Activated effector memory CD4-positive, alpha-beta T cell treated with anti-CD3 and anti-CD28 coated beads, Interleukin-2, amount 50 U/mL, for 16 hours (primary cell): ENCODE measurements at places on chromosomes 2 and 18.

- no peak for DNase-seq
These were observed 153.7 kb downstream of the GALNT3 start for GRCh38 chr2:165640247-165640929.

- no peak for DNase-seq
These were observed 32.8 kb upstream of the CD226 start for GRCh38 chr18:69980509-69980908.

DNA sequence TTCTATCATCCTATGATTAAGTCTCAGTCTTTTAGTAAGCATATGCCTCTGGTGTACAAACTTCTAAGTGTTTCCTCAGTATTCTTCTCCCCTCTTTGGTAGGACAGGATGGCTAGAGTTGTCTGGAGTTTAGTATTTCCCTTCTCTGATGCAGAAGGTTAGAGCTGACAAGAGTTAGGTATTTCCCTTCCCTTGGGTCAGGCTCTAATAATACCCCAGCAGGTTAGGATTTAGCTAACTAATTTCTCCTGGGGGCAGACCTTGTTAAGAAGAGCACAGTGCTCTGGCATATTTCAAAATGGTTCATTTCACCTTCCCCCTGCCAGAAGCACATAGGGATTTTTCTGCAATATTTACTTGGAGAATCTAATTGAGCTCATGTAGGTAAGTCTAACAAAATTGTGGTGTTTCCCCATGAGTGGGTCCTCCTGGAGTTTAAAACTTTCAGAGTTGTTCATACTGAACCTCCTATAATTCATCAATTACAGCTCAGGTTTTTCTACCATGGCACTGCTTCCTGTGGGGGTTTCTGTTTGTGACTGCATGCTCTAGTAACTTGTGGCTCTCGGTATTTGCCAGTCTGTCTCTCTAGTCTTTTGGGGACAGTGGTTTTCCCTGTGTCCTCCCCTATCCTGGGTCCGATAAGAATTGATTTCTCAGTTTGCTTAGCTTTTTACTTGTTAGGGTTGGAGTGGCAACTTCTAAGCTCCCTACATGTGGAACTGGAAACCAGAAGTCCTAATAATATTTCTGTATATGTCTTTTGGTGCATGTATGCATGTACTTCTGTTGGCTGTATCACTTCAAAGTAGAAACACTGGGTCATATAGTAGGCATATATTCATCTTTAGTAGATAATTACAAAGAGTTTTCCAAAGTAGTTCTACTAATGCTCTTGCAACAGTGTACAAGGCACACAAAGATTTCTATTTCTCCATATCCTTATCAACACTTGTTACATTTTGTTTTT is 77.7 kb downstream of the GDF7 start:
- DNase-seq = no peak

GRCh38 chr2:120919771-120920453 is 184.2 kb downstream of the GLI2 start:
- DNase-seq = no peak

GRCh38 chr2:182867426-182868053 is 1.1 kb upstream of the FRZB start:
- DNase-seq = no peak

DNA sequence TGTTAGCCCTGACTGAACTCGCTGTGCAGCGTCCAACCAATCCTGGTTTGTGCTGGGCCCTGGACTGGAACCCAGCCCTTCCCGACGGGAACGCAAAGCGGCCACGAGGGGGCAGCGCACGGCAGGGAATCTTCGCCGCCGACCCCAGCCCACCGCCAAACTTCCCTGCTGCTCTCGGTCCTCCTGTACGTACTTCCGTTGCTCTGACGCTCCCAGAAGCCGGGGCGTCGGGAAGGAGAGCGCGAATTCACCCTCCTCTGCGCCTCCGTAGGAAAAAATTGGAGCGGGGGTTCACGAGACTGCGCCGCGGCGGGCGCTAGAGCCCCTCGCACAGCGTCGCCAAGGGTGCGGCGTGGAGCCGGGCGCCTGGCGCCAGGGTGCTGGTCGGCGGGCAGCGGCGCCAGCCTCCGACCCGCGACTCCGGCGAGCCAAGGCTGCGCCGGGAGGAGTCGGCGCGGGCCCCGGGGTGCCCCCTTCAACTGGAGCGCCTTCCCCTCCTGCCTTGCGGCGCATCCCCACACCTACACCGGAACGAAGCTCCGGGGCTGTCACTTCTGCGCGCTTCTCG is 873 bp upstream of the SH3RF3 start:
- peak; percentile 82 for DNase-seq

GRCh38 chr2:120834206-120834605 is 98.5 kb downstream of the GLI2 start:
- DNase-seq = peak; percentile 3

- no peak for DNase-seq
These were observed 690.4 kb upstream of the HS6ST1 start for GRCh38 chr2:129008881-129009554.

GRCh38 chr2:31138037-31138962 is at the start of gene GALNT14:
TSS of gene GALNT14 (minus strand) at chr2:31138440. CDS start at chr2:31138086, 354 bp downstream.
- peak; percentile 65 for DNase-seq

- no peak for DNase-seq
These were observed 289.9 kb downstream of the ZEB2 start for GRCh38 chr2:144230033-144230432.

DNA sequence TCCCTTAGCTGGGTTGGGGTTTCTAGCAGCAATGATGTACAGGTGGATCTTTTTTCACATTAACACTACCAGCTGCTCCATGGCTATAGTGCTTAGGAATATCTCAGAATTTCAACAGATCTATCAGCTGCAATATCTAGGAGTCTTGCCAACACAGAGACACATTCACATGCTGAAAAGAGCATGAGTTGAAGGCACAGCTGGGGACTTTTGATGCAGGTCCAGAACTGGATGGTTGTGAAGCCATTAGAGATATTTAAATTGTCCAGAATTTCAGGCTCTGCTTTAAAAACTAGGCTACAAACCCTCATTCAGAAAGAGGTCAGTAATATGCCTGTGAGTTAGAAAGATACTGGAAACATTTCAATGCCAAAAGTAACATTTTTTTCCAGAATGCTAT is 122.2 kb upstream of the CCDC195 start:
- no peak for DNase-seq

GRCh38 chr18:7096838-7097237 is 20.8 kb downstream of the LAMA1 start:
- DNase-seq = no peak

GRCh38 chr2:127629637-127630036 is 16.3 kb upstream of the GPR17 start:
- DNase-seq = no peak

DNA sequence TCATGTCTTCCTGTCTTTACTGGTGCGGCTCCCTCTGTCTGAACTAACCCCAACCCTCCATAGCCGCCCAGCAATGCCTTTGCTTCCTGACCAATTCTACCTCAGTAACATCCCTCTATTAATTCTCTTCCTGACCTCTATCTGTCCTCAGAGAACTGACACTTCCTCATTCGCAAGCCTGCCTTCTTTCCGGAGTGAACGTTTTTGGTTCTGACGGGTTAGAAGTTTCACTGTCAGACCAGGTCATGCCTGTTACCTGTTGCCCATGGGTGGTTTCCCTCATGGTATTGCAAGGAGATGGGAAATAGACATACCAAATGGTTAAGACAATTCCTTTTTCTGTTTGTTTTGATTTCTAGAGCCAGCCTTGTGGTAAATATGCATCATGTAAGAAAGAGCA is 453.4 kb upstream of the SLC14A2 start:
- DNase-seq = no peak

DNA sequence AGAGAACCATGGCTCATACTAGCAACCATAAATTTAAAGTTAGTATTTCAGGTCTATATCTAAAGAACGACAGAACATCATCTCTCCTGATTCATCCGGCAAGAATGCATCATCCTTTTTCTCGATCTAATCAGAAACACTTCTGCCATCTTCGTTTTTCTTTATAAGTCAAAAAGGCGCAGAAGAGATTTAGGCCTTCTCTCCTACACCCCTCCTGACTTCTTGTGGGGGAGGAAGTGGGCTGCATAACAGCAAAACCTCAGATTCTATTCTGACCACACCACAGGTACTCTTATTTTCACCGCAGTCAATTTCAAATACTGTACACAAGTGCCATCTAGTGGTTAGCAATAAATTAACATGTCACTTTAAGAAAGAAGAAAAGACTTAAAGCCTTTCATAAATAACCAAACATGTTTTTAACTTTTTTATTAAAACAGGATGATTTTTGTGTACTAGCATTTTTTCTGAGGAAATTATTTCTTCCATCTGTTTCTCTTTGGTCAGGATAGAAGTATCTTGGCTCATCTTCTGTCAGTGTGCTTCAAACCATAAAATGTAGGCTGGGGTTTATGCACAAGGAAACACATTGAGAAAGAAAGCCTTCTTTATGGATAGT is 48.4 kb upstream of the PIK3C3 start:
- no peak for DNase-seq

DNA sequence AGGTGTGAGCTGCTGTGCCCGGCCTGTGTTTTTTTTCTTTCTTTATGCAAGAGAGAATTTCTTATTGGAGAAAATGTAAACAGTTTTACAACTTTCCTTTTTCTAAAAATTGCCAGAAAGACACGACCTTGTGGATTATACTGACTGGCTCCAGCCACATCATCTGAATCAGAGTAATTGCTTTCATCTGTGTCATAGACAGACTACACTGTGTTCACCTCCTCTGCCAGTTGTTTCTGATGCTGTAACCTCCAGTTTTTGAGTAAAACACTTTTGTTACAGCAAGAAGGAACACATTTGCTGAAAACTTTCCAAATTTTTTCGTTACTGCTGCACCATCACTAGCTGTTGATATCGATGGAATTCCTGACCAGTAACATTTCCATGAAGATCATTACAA is 43.9 kb upstream of the PLEKHM3 start:
- DNase-seq = no peak

DNA sequence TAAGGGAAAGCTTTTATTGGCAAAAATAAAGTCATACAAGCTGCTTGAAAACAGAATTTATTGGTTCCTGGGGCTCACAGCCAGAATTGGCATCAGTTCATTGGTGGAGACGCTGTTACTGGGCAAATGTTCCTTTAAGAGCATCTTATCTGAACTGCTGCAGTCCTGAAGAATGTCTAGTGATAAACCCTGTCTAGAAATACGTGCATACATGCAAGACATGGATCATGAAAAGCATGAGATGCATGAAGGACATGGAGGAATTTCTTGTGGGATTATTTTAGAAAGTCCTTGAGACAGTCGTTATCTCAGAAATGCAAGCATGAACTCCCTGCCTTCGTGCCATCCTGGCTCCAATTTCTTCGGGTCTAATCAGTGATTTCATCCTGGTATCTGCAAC is 32.5 kb upstream of the FHOD3 start:
- DNase-seq = no peak

DNA sequence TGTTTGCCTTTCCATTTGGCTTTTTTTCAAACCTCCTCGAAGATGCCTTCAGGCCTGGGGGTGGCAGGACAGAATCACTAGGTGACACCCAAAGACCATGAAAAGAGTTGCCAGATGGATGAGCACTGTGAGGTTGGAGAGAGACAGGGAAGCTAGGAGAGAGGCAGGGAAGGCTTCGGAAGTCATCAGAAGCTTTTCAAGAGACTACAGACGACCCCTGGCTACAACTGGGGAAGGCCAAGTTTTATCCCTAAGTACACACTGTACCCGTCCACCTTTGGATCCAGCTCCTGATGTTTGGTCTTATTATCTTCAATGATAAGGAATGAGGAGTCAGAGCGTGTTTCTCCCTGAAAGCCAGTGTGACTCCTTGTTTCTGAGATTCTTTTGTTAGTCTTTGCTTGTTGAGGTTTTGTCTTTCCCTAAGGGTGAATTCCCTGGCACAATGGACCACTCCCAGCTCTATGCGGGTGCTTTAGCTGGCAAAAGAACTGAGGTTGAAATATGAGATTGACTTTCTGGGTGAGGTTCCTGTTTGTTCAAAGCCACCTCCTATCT is 33.4 kb upstream of the SLC9A2 start:
- DNase-seq = no peak

DNA sequence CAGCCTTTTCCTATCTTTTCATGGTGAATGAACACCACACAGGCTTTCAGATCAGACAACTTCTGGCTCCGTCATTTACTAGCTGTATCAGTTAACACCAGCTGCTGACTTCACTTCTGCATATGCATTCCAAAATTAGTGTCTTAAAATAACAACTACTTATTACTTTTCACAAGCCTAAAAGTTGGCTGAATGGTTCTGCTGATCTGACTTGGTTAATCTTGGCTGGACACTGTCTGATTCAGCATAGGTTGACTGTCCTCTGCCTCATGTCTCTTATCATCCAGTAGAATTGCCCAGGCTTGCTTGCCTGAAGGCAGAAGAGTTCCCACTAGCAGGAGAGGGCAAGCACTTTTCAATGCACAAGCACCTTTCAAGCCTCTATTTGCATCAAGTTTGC is 72.7 kb downstream of the MARCHF4 start:
- DNase-seq = no peak

DNA sequence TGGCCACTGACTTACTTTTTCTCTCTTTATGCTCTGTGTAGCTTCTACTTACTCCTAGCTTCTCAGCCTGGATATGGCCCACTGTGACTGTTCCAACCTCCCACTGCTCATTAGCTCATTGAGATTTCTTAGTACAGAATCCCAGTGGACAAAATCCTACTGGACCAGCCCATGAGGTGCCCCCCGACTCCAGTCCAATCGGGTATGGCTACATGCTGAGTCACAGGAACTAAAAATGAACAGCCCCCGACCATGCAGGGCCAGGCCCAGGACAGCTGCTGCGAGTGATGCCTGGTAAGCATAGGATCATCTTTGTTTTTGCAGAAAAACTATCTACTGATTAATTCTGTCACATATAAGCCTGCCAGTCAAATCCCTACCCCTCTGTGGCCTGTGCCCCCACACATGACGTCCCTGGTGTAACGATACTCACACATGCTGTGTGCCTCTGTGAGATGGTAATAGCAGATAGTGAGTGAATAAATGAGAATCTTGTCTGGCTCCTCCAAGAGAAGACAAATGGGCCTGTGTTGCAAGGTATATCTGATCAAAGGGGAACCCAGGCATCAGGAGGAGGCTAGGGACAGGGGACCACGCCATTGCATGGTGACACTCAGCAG is 85.9 kb upstream of the KLF7 start:
- no peak for DNase-seq

DNA sequence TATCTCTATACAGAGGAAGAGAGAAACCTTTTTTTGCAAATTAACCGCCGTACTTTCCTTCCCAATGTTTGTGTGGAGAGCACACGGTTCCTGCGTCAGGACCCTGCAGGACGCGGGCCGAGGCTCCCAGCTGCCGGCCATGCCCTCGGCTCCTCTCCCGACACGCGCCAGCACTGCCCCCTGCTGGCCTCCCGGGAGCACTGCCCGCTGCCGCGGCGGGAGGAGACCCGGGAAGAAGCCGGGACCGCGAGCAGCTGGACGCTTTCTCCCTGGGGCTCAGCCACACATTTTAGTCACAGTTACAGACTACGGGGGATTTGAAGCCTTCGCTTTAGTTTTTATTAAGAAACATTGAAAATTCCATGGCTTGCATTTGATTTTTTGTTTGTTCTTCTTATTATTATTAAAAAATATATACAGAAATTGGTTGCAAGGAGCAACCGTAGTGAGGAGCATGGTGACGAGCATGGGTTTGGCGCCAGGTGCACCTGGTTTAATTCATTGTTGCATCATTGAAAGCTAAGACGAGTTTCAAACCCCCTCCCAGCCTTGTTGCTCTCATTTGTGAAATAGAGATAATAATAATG is 401.2 kb downstream of the GALR1 start:
- DNase-seq = peak; percentile 84
